ENCODE measurements at places on chromosomes 1 and 21.

DNA sequence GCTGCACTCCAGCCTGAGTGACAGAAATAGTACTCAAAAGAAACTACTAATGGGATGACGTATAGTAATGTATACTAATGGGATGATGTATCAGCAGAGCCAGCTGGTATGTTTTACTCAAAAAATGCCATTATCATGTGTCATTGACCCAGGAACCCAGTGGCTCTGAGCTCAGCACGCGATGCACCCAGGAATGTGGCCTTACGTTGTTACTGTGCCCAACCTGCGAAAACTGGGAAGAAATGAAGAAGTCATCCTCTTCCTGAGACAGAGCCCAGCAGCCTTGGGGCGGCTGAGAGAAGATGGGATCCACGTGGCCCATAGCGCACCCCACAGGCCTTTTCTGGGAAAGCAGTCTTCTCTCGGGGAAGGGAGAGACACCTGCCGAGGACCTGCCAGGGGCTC lies 8.8 kb downstream of the UBE2J2 start:
- DNase-seq = no peak

GRCh38 chr1:79791488-79792218 lies 785.1 kb upstream of the ADGRL4 start:
- DNase-seq = no peak

- DNase-seq = no peak
Measured at GRCh38 chr1:149844101-149844500, 55.3 kb upstream of the BOLA1 start.

DNA sequence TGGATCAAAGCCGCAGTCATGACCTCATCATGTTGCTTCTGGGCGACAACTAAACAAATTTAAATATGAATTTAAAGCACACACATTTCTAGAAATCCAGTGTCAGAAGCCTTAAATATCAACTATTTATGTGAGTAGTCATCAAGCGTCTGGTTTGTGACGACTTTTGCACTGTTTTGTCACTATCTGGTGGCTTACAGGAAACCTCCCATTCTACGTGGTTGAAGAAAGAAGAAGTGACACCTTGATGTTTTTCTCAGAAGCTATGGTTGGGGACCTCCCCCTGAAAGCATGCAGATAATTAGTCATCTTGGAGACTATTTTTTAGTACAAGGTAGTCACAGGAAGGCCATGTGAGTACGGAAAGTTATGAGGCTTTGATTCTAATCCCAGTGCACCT lies 58.5 kb downstream of the TENT5C start:
- no peak for DNase-seq

DNA sequence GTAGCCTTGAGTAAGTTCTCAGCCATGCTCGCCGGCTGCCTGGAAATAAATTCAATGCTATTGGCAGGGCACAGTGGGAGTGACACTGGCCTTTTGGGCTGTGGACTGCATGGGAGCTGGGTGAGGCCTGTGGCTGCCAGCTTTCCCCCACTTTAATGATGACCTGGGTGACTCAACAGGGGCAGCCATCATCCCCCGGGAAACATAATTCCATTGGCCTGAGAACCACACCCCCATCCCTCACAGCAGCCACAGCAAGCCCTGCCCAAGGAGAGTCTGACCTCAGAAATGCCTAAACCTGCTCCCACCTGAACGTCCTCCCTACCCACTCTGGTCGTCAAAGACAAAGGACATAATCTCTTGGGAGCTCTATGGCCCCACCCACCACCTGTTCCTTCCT lies 384.0 kb downstream of the LTN1 start:
- DNase-seq = no peak

- DNase-seq = no peak
Measured at GRCh38 chr1:87362834-87363426, 34.2 kb downstream of the LMO4 start.

DNA sequence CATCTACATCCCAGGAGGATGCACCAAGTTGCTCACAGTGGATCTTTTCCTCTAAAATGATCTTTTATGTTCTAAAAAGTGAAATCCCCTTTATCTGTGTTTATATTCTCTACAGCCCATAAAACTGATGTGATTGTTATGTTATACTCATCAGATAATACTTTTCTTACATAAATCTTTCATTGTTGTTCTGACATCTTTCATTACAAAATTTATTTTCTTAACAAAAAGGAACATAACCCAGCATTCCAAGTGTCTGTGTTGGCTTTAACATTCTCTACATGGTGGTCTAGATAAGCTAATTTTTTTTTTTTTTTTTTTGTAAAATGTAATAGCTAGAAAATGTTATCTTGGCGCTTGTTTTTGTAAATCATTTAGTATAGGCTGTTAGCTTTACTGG lies 8.3 kb upstream of the CACYBP start:
- DNase-seq = no peak

DNA sequence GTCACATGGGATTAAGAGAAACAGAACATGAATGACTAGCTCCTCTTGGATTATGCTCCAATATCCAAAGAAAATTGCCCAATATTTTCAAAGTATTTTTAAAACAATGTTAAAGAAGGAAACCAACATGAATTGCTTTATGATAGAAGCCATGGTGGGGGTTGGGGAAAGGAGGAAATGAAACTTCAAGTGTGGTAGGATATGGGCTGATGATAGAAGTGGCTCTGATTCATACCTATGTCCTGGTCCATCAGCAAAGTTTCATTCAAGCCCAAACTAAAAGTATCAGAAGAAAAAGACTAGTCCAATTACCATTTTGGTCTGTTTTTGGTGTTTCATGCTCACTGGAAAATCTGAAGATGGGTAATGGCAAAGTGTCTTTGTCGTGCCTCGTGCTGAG lies 104.2 kb upstream of the PROX1 start:
- DNase-seq = no peak

DNA sequence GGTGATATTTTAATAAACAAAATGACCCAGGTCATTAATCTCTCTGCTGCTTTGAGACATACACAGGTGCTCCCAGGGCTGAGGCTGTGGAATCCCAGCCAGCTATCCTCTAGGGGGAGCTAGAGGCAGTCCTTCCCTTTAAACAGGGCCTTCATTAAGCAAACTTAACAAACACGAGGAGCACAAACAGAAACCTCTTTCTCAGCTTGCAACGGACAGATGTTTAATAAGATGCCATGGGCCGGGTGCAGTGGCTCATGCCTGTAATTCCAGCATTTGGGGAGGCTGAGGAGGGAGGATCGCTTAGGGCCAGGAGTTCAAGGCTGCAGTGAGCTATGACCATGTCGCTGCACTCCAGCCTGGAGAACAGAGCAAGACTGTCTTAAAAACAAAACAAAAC lies 106.7 kb downstream of the HIVEP3 start:
- DNase-seq = no peak

GRCh38 chr1:119226913-119227312 lies 86.5 kb upstream of the WARS2 start:
- no peak for DNase-seq

- DNase-seq = no peak
Measured at GRCh38 chr1:63119575-63120155, 202.7 kb upstream of the FOXD3 start.

DNA sequence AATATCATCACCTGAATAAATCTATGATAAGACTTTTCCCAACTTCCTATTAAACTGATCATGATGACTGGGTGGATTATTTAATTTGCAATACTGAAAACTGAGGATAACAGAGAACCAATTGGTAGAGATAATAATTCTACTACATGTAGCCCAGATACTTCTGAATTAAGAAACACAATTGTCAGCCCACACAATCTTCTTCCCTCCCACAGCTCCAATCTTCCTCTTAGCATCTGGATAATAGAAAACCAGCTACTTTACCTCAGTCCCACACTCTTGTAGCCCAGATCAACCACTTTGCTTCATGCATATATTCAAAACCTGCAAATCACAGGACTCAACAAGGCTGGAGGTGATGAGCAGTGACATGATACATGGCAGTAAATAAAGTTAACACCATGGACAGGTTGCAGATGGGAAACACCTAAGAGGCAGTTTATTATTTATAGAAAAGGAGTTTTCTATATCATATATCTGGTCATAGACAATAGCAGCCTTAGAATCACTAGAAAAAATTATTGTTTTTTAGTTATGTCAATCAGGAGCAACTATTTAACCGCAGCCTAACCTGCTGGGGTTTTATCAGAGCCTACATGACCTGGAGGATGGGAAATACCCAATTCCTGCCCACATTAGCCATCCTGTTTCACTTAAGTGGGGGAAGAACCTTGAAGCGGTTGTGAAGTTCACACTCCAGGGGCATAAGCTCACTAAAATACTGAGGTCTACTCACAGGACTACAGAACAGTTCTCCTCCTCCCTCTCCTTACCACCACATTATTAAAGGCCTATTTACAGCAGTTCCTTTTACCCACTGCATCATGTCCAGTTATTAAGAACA lies 16.7 kb downstream of the FRRS1 start:
- DNase-seq = no peak

DNA sequence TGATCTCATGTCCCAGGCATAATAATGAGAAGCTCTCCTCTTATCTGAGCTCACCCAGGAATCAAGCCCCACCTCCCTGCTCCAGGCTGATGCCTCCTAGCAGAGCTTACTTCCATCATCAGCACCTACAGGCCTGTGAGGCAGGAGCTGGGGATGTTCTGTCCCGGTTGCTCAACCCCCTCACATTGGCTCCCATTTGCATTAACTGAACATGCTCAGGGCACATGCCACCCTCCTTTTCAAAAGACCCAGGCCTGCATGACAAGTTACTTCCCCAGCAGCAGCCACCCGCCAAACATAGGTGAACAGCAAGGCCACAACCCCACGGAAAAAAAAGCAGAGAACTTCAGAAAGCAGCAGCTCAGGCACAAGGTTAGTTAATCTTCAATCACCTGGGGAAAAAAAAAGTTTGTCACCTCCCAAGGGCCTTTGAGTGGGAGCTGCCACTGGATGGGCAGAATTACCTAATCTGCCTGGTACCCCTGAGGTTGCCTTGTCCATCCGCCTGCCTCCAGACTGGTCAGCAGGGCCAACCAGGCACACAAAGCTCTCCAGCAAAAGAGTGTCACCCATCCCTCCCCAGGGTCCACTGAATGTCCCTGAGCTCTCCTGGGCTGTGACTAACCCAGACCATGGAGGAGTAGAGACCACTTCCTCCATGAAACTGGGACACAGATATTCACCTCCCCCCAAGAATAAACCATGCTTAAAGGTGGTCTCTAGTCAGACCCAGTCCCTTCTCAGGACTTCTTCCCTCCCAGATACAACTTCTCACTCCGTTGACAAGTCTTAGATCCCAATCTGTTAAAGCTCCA lies 4.4 kb downstream of the KCNN3 start:
- DNase-seq = no peak

GRCh38 chr1:19903621-19904020 lies 19.8 kb downstream of the PLA2G2E start:
- DNase-seq = no peak

DNA sequence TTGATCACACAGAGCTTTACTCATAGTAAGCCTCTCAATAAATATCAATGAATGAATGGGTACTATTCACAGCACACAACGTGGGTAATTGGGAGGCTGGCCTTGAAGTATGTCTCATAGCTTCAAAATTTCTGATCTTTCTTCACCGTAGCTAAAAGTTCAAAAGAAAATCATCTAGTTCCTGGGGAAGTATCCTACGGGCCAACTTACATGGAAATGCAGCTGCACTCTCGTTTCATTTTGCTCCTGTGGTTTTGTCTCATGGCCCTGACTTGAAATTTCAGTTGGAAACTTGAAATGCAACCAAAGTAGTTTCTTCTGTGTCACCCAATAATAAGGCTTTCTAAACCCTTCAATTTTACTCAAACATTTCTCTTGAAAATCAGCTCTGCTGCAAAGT lies 76.1 kb upstream of the CNIH3 start:
- DNase-seq = no peak

DNA sequence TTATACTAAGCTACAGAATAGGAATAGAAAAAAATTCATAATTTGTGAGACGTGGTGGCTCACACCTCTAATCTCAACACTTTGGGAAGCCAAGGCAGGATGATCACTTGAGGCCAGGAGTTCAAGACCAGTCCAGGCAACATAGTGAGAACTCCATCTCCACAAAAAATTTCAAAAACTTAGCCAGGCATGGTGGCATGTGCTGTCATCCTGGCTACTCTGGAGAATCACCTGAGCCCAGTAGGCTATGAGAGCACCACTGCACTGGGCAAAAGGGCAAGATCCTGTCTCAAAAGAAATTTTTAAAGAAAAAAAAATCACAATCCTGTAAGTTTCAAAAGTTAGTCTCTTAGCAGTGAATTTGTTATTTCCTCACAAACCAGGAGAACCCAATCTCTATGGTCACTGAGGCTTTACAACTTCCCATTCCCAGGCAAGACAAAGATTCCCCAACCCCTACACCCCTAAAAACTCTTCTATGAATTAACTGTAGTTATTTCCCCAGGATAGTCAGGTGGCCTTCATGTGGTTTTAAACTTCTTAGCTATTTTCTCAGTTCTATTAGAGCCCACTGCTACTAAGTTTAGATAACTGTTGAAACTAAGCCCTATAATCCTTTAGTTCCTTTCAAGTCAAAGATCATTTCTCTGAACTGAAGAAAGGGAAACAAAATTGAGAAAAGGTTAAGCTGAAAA lies 74.5 kb downstream of the FOXJ3 start:
- no peak for DNase-seq

GRCh38 chr1:234944439-234945344 lies 183.9 kb downstream of the TOMM20 start:
- no peak for DNase-seq

GRCh38 chr21:35015435-35016024 lies 33.6 kb downstream of the RUNX1 start:
- no peak for DNase-seq

GRCh38 chr1:64539781-64540218 lies 69.9 kb downstream of the CACHD1 start:
- peak; percentile 24 for DNase-seq

GRCh38 chr1:54850069-54850730 lies 36.8 kb downstream of the DHCR24 start:
- DNase-seq = no peak

GRCh38 chr1:198498881-198499280 lies 41.6 kb downstream of the ATP6V1G3 start:
- DNase-seq = no peak

DNA sequence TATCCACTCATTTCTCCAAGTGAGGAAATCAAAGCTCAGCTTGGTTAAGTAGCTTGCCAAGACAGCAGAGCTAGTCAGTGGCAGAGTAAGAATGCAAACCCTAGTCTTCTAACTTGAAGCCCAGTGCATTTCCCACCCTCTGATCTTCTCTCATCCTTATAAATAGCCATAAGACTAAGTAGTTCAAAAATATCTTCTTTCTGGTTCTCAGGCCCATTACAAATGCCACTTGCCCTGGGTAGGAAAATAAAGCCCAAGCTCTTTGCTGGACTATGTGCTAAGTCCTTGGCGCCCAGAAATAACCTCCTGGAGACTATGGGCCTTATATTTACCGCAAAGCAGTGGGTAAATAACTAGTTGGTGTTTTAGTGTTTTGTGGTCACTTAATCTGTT lies 505.8 kb downstream of the PLPP3 start:
- no peak for DNase-seq

DNA sequence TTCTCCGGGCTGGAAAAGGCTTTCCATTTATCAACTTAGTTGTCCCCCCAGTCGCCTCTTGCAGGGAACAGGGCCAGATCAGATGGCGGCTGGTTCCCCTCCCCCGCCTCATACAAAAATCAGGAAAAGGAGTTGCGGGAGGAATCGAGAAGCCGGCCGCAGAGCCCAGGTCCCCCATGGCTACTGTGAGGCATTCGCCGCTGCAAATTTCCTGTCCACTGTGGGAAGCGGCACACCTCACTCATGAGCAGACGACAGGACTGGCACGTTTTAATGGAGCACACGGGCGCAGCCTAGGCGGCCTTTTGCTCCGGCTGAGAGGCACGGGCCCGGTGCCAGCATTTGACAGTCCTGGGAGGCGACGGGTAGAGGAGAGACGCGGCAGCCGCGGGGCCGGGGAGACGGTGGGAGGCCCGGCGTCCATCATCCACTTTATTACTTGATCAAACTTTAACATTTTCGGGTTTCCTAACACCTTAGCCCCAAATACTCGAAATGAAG lies 1.1 kb downstream of the GNG4 start:
- DNase-seq = no peak
